ENCODE measurements at places on chromosomes 12 and 14.

GRCh38 chr14:78135450-78135891, 34.7 kb upstream of the NRXN3 start:
- DNase-seq, result peak; percentile 40

GRCh38 chr12:49983892-49984291, 11.1 kb downstream of the AQP6 start:
- peak; percentile 86 for DNase-seq

GRCh38 chr12:65740873-65741600, 83.2 kb upstream of the HMGA2 start:
- peak; percentile 92 for DNase-seq

DNA sequence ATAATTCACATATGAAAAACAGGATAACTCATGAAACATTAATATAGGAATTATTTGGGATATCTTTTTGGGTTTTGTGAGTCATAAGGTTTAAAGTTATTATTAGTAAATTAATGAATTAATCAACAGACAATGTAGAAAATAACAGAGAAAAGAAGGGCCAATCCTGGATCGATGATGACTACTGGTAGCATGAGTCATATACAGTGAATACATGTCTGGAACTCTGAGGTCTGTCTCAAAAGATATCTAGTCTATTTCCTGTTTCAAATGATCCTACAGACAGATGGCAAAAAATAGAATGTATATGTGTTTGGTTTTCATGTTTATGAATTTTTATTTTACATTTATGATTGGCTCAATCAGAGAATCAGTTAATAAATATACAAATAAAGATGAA, 86.4 kb upstream of the RTL1 start:
- no peak for DNase-seq

DNA sequence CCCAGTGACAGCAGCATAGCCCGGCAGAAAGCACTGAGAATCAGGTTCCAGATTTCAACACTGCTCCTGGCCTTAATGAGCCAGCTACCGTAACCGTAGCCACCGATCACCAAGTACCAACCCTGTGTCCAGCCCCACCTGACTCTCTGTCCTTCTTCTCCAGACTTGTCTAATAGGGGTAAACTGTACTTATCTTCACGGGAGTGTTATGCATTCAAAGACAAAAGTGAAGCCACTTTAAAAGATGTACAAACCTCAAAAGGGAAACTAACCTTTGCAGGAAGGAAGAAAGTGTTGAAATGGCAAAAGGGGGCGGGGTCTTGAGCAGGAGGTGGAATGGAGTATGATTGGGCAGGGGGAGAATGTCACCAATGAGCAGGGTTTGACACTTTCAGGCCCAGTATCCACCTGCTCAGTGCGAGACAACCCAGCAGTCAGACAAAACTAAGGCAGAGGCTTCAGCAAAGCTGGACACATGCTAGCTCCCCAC, 226.1 kb downstream of the CHST11 start:
- DNase-seq, result no peak

GRCh38 chr14:48738186-48738925, 847.8 kb downstream of the RPS29 start:
- DNase-seq, result no peak

DNA sequence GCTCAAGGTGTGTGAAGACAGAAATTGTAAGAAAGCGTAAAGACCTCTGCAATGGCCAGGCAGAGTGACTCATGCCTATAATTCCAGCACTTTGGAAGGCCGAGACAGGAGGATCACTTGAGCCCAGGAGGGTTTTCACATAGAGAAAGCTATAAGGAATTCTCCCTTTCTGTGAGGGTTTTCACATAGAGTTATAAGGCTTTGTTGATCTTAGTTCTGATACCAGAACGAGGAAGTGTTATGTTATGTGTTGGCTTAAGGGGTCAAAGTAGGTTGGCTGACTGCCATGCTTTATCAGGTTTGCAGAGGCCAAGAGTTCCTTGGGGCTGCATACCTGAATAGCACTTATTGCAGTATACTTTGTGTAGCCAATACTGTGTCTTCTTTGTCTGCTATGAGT, 139.1 kb downstream of the ERC1 start:
- no peak for DNase-seq

- peak; percentile 3 for DNase-seq
These were observed 1081.5 kb downstream of the VRK1 start for GRCh38 chr14:97878727-97879126.

- no peak for DNase-seq
These were observed 16.2 kb downstream of the FAM222A start for GRCh38 chr12:109729801-109730200.

DNA sequence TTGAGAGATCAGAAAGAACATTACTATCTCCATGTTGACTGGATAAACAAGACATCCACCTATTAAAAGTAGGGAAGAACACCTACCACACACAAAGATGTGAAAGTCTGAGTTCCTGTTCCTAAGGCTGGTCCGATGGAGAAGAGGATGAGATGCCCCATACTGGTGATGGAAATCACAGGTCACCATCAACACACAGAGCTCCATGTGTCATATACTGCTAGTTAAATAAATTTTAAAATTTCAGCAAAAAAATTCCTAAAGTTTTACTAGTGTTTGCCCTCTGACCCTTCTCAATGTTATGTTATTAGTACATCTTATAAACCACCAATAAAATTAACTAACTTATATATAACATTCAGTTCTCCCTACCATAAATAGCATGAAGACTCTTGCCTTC, 59.1 kb downstream of the KCNA5 start:
- DNase-seq, result no peak

DNA sequence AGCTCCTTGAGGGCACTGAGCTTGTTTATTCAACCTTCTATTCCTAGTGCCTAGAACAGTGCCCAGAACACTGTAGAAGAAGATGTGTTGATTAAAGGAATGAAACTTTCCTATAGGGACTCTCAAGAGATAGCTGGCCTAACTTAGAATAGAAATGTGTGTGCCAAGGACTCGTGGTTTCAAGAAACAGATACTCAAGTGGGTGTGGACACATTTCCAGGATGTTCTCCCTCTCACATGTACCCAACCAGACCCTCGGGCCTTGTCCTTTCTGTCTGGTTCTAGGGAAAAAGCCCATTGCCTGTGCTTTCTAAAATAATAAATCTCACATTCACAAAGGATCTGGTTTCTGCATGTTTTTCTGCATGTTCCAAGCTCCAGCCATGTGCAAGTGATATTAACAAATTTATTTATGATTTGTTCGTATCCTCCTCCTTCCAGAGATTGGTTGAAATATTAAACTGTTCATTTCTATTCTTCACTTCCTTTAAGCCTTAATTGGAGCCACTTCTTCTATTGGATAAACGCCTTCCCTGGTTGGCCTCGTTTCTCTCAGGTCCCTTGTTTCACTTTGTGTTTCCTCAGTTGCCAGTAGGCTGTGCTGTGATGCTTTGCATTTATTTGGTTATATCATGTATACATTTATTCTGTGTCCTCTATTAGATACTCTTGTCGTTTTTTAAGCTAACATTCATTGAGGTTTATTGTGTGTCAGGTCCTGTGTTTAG, 89.8 kb downstream of the CRADD start:
- peak; percentile 78 for DNase-seq

GRCh38 chr12:9856151-9856550, 13.0 kb downstream of the CLEC2B start:
- DNase-seq, result no peak

DNA sequence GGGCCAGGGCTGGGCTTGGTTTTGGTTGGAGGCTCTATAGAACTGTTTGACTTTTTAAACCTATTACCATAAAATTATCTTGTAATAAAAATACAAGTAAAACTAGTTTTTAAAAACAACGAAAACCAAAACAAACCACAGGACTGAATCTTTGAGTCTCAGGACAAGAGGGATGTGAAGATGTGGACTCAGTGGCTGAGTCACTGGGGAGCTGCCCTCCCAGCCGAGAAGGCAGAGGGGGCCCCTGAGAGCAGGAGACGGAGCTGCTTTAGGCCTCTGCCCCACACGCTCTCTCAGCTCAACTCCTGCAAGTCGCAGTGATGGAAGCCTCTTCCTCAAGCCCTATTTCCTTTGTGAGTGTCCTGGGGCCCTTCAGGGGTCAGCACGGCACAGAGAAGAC, 59.0 kb downstream of the CDC42BPB start:
- DNase-seq, result peak; percentile 63

DNA sequence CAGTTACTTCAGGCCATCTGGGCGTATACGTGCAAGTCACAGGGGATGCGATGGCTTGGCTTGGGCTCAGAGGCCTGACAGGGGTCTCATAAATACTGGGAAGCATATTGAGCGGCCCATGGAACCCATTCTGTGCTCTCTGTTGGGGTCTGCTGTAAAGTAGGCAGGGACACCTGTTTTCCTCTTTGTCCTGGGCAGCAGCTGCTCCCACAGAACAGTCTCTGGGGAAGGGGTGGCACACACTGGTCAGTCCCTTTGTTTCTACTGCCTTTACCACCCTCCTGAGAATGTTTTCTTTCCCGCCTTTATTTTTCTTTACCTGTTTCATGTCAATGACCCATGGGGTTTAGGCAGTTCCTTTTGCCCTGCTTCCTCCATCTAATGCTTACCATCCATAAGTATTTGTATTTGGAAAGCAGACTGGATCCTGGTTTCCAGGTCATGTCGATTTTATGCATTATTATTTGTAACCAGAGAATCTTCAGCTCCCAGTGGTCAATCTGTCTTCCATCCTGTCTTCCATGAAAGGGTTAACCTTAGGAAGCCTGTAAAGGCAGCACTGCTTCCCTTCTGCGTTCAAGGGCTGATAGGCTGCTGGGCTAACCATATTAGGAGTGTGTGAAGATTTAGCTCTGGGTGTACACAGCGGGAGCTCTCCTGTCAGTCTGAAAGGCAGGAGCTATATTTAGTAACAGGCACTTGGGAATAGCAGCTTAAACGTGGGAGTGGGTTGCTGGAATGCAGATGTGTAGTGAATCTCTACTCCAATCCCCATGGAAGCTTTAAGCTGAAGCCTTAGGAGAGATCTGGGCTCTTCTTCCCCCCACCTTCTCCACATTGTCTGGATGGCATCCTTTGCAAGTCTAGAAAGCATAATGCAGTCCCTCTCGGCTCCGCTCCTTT, 124.0 kb downstream of the DYRK2 start:
- peak; percentile 80 for DNase-seq

GRCh38 chr12:7450667-7451066, 6.7 kb upstream of the CD163L1 start:
- DNase-seq, result no peak

GRCh38 chr12:53380104-53380793, at the start of gene SP1:
TSS of gene SP1 (plus strand) at chr12:53380176. CDS start at chr12:53380292, 116 bp downstream.
- DNase-seq, result peak; percentile 95

- no peak for DNase-seq
These were observed 20.4 kb upstream of the TMEM229B start for GRCh38 chr14:67508956-67509355.

DNA sequence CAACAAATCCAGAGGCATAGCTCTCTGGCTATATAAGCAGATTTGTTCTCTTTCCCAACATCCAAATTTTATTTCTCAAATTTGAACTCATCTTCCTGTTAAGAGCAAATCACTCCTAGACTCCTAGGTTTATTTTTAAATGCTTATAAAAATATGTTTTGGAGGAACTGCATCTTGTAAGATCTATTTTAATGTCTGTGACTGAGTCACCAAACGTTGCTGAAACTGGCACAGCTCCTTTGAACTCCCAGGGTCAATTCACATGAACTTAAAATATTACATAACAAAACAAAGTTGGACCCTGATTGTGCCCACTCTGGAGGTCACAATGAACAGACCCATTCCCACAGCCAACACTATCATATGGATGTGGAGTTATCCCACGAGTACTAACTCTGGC, 23.9 kb downstream of the ANAPC7 start:
- no peak for DNase-seq

- DNase-seq, result no peak
These were observed 1.2 kb downstream of the TAPBPL start for GRCh38 chr12:6452944-6453630.

- DNase-seq, result peak; percentile 54
These were observed 26.2 kb downstream of the ZCRB1 start for GRCh38 chr12:42299392-42300308.

GRCh38 chr12:51740536-51740935, 108.0 kb downstream of the FIGNL2 start:
- no peak for DNase-seq

GRCh38 chr14:29650554-29651269, 276.9 kb downstream of the PRKD1 start:
- DNase-seq, result no peak

DNA sequence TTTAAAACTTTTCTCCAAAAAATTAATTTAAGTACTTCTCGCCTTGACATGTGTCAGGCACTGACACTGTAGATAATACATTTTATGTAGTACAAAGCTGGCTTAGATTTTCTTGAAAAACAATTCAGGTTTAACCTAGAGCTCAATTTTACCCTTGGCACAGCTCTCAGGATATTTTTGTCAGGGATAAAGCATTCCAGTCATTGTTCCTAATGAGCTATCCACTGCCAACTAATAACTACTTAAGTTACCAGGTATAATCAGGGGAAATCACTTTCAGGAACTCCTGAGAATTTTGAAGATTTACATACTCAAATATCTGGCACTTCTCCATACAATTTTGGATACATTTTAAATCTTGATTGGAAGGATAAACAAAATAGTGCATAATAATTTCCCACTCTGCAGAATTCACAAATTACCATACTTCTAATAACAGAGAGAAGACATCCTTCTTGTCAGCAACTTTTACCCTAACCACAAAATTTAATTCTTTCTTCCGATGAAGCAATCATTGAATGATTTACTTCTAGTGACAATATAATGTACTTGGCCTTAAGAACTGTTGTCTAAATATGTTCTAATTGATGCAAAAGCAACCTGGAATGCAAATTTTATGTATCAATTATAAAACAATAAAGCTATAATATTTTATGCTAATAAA, 4.8 kb downstream of the RASSF9 start:
- DNase-seq, result no peak
